ENCODE measurements at places on chromosomes 7 and 10.

GRCh38 chr10:123643315-123643714 is 22.8 kb upstream of the GPR26 start:
- no peak for DNase-seq

DNA sequence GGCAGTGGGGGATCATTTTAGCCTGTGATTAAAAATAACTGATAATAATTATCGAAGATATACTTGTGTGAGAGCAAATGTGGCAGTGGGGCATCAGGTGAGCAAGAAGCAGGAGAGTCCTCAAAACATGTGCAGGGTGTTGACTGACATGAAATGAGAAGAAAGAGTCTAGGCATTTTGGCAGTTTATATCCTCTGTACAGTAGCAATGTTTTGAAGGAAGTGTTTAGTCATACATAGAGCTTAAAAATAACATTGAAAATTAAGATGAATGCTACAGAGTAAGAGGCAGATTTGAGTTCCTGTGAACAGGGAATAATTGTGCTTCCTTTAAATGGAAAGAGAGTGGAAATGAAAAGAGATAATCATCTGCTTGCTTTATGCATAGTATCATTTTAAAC is 47.4 kb downstream of the VPS50 start:
- DNase-seq, result no peak

GRCh38 chr7:30553141-30553540 is 41.5 kb upstream of the GARS1 start:
- DNase-seq, result no peak

DNA sequence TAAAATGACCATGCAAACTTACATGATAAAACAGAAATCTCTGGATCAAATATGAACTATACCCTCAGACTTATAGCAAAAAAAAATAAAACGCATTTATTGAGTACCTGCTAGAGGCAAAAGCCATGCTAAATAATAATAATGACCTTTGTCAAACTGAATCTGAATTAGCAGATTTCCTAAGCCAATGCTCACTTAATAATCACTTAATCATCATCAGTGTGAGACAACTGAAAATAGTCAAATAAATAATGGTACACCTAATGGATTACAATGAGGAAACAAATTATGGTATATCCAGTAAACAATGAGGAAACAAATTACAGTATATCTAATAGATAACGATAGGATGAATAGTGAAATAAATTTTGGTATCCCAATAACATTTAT is 37.6 kb downstream of the COL1A2 start:
- DNase-seq, result no peak

DNA sequence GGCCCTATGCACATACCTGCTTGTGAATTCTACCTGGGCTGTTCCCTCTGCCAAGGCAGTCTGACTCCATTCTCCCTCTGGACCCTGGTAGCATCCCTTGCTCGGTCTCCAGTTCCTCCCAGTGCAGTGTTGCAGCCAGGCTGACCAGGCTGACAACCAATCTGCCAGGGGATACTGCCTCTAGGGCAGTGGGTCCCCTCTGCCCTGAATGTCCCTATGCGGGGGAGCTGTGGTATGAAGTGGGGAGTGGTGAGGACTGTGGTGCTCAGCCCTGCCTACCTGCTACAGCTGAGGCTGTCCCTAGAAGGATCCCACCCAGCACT is 48.0 kb upstream of the CAMK2B start:
- DNase-seq, result no peak

DNA sequence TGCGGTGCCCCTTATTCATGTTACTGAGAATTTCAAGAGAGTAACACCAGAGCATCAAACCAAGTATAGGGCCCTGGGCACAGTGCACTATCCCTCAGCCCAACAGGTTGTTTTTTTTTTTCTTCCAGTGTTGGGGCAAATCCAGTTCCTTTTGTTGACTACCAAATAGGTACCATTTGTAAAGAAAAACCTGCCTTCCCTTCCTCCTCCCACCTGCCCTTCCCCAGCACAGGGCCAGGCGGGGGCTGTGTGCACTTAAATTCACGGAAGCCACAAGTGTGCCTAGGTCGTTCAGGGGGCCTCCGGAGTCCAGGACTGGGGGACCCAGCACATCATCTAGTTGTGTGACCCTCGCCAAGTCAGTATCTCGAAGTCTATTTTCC is 595 bp upstream of the SFXN4 start:
- DNase-seq, result no peak

DNA sequence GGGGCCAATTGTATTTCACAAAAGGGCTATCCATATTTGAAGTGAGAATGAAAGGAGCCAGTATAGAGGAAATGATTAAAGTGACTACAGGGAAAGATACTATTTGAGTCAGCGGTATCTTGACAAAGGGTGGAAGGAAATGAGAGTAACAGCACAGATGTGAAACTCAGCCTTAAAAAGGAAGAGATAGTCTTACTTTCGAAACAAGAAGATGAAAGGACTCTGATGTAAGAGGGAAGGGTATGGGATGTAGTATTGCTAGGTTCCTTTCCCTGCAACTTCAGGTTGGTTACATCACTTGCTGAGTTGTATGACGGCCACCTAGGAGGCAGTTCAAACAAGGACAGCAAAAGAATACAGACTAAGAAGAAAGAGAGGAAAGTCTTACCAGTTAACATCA is 13.7 kb downstream of the CISD1 start:
- no peak for DNase-seq

GRCh38 chr7:92228100-92228499 is 17.6 kb downstream of the KRIT1 start:
- DNase-seq, result peak; percentile 11

Data from epithelial cell of esophagus (primary cell).